Chondrocyte (in vitro differentiated cells): ENCODE measurements at places on chromosomes 7 and 10. TPM values are rescaled to one million over a fixed set of nuclear protein-coding genes. Genes with fewer than 3 reads are reported as not detected.

The TBXAS1 gene
- 2.4 to 4.7 TPM (median 2.5 TPM) in 3 replicates for total RNA-seq

The TMEM176B gene
- total RNA-seq, result 0.36 to 0.37 TPM in 2 of 3 replicates, not detected in the other

The CNTNAP2 gene
- total RNA-seq, result 0.27 to 1.2 TPM (median 0.36 TPM) in 3 replicates

The RUFY2 gene
- 19.8 to 22.3 TPM (median 20.2 TPM) in 3 replicates for total RNA-seq

GRCh38 chr10:11846542-11846941 is 23.4 kb downstream of the PROSER2 start:
- no peaks in the 10 kb centered on the region for H3K27me3 ChIP-seq
- no peak for DNase-seq
- H3K4me3 ChIP-seq, result no peak overlapping the region
- H3K4me1 ChIP-seq, result no peaks in the 10 kb centered on the region
- H3K36me3 ChIP-seq, result peaks cover 10% of the 10 kb centered on the region

DNA sequence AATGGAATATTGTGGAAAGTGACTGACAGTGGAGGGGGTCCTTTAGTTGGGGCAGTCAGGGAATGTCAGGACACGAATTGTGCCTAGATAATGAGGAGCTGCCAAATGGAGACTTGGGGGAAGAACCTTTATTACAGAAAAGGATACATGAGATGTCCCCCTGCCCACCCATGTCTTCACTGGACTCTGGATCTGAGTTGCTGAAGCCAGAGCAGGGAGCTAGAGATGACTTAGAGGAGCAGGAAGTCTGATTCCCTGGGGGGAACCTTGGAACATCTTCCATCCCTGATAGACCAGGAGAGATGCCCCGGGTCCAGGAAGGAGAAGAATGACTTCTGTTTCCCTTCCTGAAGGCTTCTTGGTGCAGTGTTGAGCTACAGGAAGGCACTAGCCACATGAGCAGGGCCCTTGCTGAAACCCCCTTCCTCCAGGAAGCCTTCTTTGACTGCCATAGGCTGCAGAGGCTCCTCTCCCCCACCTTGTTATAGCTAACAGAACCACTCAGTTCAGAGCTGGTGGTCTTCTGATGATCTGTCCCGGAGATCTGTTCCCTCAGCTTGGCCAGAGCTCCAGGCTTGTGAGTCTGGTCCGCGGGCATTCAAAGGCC is 747 bp upstream of the NEURL1 start:
- DNase-seq, result no peak
- H3K36me3 ChIP-seq, result peaks cover 2% of the 10 kb centered on the region

DNA sequence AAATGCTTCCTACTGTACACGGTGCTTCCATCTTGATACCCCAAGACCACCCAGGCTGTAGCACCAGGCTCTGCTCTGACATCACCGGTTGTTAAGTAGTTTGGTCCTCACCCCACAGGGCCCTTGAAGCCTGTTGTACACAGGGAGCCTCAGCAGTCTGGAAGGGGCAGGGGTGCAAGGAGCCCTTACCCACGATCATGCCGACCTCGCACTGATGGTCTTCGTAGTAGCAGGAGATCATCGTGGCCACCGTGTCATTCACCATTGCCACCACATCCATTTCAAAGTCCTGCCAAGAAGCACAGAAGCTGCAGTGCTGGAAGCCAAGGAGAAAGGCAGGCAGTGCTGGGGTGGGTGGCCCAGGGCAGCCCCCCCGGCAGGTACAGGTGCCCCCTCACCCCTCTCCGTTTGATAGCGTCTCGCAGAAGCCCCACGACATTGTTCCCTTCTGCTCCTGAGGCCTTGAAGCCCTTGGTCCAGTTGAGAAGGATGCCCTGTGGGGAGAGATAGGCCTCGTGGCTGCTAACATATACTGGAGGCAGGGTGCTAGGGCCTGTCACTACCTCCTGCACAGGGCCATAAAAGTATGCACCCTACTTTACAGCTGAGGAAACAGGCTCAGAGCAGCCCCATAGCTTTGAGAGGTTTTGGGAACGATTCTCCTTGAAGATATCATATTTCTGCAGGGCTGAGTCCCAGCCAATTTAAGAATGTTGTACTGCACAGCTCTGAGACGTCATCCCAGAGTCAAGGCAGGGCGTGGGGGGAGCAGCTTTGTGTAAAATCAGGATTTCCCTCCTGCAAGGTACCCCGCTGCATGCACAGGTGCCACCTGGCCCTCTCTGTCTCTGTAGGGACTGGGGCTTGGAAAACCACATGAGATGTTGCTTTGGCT is 8.7 kb upstream of the MYL7 start:
- DNase-seq, result peak; percentile 81
- no peak overlapping the region for H3K4me3 ChIP-seq
- H3K27me3 ChIP-seq, result no peaks in the 10 kb centered on the region
- H3K36me3 ChIP-seq, result no peaks in the 10 kb centered on the region
- H3K4me1 ChIP-seq, result no peaks in the 10 kb centered on the region

DNA sequence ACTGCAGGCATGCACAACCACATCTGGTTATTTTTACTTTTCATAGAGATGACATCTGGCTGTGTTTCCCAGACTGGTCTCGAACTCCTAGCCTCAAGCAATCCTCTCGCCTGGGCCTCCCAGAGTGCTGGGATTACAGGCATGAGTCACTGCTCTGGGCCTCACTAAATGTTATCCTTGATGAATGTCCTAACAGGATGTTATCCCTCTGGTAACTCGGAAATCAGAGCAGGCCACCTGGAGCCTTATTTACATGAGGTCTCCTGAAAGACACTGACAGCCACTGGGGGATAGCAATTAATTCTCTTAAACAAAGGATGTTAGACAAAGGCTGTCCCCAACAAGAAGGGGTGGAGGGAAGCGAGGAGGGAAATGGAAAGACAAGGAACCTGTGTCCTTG is 4.5 kb upstream of the ZNF438 start:
- peaks cover 41% of the 10 kb centered on the region for H3K4me1 ChIP-seq
- no peak overlapping the region for H3K4me3 ChIP-seq
- no peaks in the 10 kb centered on the region for H3K36me3 ChIP-seq

- DNase-seq, result no peak
- no peaks in the 10 kb centered on the region for H3K27me3 ChIP-seq
- no peaks in the 10 kb centered on the region for H3K4me1 ChIP-seq
These were observed 28.2 kb downstream of the ADARB2 start for GRCh38 chr10:1709161-1709560.

- H3K36me3 ChIP-seq, result no peaks in the 10 kb centered on the region
- no peak overlapping the region for H3K4me3 ChIP-seq
- peak overlapping the region; percentile 86 for H3K27ac ChIP-seq
- DNase-seq, result peak; percentile 68
- H3K27me3 ChIP-seq, result no peaks in the 10 kb centered on the region
These were observed 51.7 kb downstream of the PROSER2 start for GRCh38 chr10:11874568-11875493.

DNA sequence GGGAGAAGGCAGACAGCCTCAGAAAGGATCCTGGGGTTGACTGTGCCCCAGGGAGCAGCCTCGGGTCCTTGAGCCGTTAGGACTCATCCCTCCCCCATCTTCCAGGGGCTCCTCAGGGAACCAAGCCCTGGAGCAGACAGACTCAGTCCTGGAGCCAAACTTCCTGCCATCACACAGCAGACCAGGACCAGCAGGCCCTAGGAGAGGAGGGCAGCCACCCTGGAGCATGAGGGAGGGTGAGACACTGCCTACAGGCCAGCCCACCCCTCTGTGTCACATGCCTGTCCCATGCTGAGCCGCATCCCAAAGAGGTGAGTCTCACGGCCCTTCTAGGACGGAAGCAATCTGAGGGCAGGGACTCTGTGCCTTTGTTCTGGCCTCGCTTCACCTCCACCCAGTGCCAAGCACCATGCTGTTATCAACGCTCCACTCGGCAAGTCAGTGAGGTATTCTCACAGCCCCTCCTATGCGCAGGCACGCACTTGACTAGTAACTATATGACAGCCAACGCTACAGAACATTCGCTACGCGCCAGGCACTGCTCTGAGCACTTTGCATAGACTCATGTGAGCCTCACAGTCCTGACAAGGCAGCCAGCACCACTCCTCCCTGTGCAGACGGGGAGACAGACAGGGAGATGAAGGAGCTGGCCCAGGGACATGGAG is 19.1 kb downstream of the MAD1L1 start:
- H3K4me1 ChIP-seq, result no peaks in the 10 kb centered on the region
- peak; percentile 62 for DNase-seq
- H3K36me3 ChIP-seq, result peaks cover 47% of the 10 kb centered on the region
- H3K27ac ChIP-seq, result no peak overlapping the region

DNA sequence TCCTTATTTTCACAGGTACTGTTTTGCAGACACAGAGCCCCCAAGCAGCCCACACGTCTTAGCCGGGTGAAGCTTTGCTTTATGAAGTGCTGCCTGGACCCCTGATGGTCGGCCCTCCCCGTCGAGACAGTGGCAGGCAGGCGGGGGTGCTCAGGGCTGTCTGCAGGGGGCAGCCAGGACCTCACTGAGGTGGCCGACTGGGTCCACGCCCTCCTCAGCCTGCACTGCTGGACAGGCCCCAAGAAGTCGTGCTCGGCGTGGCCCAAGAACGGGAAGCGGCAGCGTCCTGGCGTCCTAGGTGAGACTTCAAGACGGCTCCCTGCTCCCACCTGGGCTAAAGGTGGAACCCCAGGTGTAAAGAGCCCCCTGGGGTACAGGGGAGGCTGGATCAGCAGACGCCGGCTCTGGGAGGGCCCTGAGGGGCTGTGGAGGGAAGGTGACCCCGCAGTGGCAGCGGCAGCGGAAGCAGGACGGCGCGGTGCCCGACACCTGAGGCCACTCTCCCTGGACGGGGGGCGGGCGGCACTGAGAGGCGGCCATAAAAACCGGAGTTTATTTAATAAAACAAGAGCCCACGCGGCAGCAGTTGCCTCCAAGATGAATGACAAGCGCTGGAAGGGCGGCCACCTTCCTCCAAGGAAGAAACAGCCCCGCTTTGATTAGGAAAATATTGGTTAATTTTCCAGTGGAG is 179.4 kb downstream of the ELFN1 start:
- H3K4me3 ChIP-seq, result no peak overlapping the region
- H3K27ac ChIP-seq, result no peak overlapping the region
- DNase-seq, result peak; percentile 79

DNA sequence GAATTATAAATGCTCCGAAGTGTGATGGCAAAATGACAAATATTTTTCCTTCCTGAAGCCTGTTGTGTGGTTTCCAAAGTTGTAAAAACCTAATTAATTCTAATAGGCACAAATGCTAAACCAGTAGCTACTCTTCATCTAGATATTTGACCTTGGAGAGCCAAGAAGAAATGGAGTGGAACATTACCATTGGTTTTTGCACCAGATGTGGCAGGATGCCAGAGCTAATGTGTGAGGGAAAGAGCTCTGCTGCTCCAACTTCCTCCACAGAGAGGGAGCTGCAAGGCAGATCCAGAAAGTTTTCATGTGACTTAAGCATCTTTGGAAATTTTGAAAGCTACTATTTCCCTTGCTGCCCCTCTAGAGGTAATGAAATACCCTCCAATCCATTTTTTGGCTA is 65.1 kb upstream of the HPS1 start:
- no peak for DNase-seq
- peaks cover 13% of the 10 kb centered on the region for H3K27me3 ChIP-seq
- no peaks in the 10 kb centered on the region for H3K36me3 ChIP-seq
- no peak overlapping the region for H3K27ac ChIP-seq
- H3K4me1 ChIP-seq, result no peaks in the 10 kb centered on the region
- H3K4me3 ChIP-seq, result no peak overlapping the region

DNA sequence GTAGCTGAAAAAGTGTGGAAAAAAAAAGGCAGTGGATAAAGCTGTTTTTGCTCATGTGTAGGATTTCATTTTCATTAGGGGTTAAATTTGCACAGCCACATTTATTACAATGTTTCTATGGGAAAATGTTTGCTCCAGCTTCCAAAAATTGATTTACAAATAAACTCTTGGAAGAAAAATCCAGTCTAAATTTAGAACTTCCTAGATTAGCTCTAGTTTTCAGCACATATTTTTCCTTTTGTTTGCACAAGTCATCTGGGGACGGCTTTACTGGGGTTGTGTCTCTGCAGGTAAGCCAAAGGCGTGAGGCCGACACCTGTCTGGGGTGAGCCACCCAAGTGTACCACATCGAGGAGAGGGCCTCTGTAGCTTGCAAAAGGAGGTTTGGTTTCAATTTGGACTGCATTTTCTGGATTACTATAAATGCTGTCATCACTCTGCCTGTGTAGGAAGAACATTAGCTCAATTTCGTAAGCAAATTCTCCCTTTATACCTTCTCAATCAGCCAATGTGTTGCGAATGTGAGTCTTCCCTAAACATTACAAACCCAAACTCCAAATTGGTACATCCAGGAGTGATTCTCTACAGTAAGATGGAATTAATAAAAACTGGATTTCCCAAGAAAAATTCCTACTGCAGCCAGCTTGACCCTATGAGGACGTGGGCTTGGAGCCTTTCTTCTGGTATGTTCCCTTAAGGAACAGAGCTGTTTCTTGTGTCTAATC is 89.5 kb upstream of the ZNF438 start:
- no peaks in the 10 kb centered on the region for H3K27me3 ChIP-seq
- no peaks in the 10 kb centered on the region for H3K36me3 ChIP-seq
- H3K27ac ChIP-seq, result peak overlapping the region; percentile 87
- no peak for DNase-seq
